Naive thymus-derived CD4-positive, alpha-beta T cell (primary cell): ENCODE measurements at places on chromosomes 4 and X.

- DNase-seq: no peak
Observed at GRCh38 chr4:146238107-146238506, 23.8 kb downstream of the REELD1 start.

- DNase-seq: no peak
Observed at GRCh38 chr4:8838961-8839431, 32.6 kb downstream of the HMX1 start.

DNA sequence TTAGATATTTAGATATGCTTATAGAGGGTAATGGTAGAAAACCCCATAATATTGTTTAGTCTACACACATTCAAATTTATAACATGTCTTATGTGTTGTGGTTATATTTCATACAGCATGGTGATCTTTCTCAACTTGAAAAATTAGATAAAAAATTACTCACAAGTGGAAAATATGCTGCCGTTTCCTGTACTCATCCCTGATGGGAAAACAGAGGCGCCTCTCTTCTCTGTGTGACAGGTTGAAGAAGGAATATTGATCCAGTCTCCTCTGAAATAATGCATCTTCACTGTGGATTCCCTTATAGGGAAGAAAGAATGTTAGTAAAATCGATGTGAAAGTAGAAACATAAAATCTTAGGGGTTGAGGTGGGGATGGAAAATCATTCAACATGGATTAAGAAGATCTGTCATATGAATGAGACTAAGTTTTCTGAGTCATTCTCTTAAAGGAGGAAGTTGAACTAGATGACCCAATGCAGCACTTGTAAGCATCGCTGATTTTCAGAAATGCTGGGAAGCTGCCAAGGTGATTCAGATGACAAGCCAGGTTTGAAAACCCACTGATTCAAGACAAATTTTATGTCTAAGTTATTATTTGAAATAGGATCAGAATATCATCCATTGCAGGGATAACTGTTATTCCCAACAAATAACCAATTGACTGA lies 70.7 kb downstream of the ANKRD50 start:
- DNase-seq: no peak

DNA sequence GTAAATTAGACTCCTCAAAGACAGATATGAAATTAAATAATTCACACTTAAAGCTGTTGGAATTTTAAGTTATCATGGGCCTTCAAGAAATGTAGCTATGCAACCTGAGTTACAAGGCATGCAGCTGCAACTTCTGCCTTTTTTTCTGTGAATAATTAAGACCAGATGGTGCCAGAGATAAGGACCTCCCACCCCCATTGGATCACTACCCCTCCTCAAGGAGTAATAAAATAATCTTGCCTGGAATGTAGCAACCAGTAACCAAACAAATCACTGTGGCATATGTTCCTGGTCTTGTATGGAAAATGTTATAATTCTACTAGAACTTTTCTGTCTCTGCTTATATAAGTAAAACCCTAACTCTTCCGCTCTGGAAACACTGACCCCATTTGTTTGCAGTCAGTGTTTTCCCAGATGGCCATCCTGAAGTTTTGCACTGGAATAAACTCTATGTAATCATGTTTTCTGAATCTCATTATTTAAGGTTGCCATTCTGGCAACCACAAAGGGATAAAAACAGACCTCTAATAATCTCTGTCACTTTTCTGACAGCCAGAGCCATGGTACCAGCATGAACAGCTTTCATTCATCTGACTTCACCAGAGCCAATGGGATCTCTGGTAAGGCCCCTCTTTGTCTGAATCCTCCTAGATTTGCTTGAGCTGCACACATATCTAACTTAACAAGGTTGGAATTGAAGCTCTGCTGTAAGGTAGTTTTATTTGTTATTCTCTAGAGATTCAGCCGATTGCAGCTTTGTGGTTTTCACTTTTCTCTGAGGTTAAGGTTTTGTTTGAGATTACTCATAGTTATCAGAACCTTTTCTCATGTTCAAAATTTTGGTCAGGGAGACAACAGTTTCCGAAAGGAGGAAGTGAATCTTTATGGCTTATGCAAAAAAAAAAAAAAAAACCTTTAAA lies 274.6 kb downstream of the NAF1 start:
- no peak for DNase-seq
